ENCODE measurements at places on chromosomes 2 and 18. TPM values are rescaled to one million over a fixed set of nuclear protein-coding genes. Genes with fewer than 3 reads are reported as not detected.

The NTSR2 gene
- 0.34 TPM for total RNA-seq

The REG3A gene
- not detected for total RNA-seq

The CRYGA gene
- not detected for total RNA-seq

The RTP5 gene
- total RNA-seq, result 0.28 TPM

The POTEE gene
- total RNA-seq, result 55.7 TPM

The FBXO15 gene
- total RNA-seq, result 4.2 TPM

DNA sequence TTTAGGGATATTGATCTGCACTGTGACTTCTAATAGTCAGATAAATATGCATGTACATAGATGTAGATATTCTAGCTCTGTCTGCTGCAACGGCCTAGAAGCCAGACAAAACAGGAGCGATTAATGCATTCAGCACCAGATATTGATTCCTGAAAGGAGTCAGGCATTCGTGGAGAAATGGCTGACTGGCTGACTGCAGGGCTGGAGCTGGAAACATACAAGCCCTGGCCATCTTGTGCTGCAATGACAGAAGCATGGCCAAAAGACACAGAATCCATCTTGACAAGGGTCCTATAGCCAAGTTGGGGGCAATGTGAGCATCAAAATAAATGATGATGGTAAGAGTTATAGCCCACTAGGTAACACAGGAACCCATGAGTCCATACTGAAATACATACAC lies 231.5 kb upstream of the KLHL29 start:
- no peak for DNase-seq

DNA sequence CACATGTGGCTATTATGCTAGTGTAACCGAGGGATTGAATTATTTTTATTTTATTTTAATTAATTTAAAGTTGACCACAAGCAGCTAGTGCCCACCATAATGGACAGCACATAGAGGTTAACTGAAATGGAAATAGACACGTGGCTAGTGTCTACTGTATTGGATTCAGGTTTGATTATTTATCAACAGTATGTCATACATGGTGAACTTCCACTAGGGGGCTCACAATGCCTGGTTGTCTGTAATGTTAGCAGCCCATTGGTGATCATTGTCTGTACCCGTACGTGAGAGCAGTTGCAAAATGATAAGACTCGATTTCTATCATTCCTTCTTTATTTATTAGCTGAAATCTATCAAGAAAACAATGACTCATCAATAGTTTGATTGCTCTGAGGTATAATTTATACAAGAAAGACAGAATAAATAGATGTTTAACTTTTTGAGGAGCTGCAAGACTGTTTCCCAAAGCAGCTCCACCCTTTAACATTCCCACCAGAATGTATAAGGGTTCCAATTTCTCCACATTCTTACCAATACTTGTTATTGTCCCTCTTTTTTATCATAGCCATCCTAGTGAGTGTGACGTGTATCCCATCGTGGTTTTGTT lies 76.5 kb downstream of the CYBRD1 start:
- peak; percentile 34 for DNase-seq

DNA sequence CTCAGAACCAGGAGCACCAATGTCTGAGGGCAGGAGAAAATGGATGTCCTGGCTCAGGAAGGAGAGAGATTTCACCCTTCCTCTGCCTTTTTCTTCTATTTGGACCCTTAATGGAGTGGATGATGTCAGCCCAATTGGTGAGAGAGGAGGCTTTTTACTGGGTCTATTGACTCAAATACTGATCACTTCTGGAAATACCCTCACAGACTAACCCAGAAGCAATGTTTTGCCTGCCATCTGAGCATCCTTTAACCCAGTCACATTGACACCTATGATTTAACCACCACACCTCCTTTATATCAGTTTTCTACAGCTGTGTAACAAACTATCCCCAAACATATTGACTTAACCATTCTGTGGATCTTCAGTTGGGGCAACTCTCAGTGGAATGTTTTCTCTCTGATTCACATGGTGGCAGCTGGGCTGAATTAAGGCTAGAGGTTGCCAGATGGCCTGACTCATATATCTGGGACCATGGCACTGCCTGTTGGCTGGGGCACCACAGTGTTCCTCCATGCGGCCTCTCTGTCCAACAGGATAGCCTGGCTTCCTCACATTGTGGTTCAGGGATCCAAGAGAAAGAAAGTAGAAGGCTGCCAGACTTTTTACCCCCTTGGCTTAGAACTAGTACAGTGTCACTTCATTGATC lies 18.2 kb upstream of the MBOAT2 start:
- no peak for DNase-seq

DNA sequence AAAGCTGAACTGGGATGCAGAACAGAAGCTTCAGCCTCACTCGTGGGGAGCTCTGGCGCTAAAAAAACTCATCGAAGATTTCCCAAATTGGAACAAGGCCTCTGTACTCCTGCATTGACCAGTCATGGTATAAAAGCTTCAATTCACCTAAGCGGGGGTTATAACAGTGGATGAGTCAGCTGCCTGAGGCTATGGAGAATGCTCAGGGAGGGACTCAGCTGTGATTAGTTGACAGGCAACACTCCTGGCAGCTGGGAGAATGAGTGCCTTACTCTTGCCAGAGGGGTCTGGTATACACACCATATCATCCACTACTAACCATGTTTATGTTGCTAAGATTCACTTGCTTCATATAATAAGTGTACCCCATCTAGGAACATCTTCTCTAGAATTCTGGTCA lies 350.6 kb upstream of the VRK2 start:
- no peak for DNase-seq

- no peak for DNase-seq
These were observed 168.5 kb upstream of the CXCR4 start for GRCh38 chr2:136286423-136286822.

DNA sequence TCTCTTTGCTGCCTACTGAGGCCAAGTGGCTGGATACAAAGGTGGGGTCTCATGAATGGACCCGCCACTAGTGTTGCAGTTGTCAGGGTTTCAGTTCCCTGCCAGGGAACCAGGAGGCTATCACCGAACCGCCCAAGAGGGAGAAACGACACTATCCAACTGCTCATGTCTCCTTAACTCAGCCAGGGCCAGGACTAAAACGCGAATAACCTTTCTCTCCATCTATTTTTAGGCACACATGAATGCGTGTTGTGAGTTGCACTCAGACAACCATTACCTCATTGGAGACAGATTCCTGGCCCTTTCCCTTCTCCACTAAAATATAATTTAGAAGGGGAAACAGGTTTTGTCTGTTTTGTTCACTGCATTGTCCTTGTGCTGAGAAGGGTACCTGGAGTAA lies 559.5 kb downstream of the SOCS6 start:
- no peak for DNase-seq

DNA sequence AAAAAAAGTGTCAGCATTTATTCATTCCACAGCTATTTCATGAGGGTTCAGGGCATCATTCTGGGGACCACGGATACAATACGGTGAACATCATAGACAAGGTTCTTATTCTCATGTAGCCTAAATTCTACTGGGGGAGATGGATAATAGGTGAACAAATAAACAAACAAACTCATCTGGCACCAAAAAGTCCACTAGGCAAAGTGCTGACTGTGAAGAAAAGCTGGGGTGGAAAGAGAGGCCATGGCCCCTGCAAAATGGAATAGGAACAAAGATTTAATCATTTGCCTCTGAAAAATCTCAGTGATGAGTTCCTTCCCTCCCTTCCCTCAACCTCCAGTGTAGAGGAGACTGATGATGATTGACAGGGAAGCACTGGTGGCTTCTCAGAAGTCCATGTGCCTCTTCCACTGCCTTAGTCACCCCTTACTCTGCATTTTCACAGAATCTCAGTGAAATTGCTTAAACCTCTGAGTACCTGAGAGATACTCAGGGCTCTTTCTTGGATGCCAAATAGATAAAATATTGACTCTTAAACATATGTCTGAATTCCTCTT lies 69.3 kb upstream of the IL1R1 start:
- no peak for DNase-seq

DNA sequence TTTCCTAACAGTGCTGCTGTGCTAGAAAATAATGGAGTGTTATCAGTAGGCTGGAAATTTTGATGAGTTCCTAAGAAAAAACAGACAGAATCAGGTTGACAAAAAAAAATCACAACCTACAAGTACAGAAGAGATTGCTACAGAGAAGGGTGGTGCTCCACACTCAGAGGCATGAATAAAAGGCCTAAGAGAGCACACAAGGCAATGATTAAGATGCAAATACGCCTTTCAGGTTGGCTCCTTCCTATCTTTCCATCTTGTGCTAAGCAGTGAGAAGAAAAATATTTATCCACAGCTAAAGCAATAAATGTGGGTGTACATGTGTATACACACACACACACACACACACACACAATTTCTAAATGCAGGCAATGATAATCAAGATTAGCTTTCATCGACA lies 130.6 kb upstream of the UBE2E3 start:
- no peak for DNase-seq

GRCh38 chr18:9741793-9742523 lies 33.9 kb downstream of the RAB31 start:
- DNase-seq, result no peak

GRCh38 chr2:172169611-172170010 lies 66.9 kb upstream of the DLX2 start:
- DNase-seq, result no peak

DNA sequence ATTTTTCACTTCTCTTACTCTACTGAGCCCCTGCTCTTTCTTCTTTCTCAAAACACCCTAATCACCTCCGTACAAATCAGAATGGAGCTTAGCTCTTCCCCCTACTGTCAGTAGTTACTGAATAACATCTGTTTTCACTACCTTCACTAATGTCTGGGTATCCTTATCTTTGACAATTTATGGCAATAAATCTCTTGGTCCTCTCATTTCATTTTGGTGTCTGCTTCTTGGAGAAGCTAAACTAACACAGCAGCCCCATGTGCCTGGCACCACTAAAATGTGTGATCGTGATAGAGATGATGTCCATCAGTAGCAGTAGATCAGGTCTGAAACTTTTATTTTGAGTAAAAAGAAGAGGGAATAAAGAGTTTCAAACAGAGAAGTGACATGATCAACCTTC lies 496.5 kb downstream of the PID1 start:
- DNase-seq, result no peak

DNA sequence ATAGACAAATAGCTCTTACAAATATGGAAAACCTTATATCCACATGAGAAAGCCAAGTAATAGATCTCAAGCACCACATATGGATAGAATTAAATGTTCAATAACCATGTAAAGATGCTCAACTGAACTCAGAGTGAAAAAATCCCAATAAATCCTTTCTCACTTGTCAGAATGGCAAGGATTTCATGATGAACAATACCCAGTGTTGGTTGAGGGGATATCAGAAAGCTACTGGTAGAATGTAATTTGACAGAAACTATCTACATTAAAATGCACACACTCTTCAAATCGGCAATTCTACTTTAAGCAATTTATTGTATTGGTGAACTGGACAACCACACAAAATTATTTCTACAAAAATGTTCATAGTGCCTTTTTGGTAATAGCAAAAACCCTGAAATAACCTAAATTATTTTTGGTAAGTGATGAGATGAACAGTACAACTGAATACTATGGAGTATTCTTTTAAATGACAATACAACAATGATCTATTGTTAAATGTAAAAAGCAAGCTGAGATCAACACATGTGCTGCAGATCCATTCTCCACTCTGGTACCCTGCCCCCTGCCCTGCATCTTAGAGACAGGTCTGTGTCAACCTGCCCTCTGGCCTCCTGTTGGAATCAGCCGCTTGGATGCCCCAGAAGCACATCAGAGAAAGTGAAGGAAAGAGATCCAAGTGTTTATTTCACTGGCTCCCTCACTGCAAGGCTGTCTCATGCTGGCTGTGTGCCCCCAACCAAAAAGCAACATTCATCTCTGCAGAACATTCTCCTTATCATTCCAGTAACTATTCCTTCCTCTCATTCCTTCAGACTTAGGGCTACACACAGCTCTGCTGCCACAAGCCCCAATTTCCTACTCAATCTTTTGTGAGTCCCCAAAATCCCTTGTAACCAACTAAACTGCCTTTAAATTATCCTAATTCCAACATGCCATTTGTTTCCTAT lies 442.5 kb downstream of the LRATD1 start:
- DNase-seq, result no peak

All from prostate gland (tissue), 2 donors.